Central memory CD4-positive, alpha-beta T cell (primary cell): ENCODE measurements at places on chromosomes 11 and 22.
A peak's percentile ranks its signal among the peaks of the same experiment; 100 is the strongest.

DNA sequence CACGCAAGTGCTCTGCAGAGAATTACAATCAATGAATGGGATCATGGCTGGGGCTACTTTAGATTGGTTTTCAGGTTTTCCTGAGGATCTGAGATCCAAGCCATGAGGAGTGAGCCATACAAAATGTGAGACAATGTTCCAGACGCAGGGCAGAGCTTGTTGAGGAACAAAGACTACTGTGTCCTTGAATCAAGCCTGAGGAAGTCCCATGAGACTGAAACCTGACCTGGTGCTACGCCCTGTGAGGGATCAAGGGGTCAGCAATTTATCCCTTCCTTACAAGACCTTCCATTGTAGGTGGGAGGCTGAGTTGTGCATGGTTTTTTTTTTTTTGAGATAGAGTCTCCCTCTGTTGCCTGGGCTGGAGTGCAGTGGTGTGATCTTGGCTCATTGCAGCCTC, 2.1 kb downstream of the INCENP start:
- no peak for DNase-seq

GRCh38 chr11:97909614-97910399, 1110.9 kb upstream of the CNTN5 start:
- no peak for DNase-seq

GRCh38 chr11:95608093-95608492, 181.5 kb downstream of the FAM76B start:
- no peak for DNase-seq

GRCh38 chr11:64990222-64990923, 6.4 kb downstream of the BATF2 start:
- DNase-seq: no peak

DNA sequence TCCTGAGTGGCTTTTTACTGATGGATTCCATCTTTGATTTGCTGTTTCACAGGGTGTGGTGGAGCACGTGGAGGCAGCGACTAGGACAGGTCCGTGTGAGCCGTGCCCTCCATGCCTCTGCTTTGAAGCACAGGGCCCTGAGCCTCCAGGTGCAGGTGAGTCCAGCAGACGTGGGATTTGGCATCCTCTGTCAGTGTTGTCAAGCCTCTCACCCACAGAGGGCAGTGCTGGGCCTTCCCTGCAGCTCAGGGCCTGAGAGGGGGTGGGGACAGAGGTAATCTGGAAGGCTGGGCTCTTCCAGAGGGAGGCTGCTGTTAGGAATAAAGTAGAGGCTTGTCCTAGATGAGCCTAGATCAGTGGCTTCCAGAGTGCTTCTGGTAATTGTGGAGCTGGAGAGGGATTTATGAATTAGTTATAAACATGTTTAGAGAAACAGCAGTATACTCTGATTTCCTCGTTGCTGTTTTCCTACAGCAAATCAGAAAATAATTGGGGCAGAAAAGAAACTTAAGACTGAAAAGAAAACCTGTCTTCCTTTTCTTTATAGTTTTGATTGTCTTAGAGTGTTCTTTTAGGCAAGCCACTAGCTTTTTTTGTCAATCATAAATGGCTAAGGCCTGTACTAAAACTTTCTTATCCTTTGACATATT, 65.0 kb downstream of the SFI1 start:
- DNase-seq: peak; percentile 19

DNA sequence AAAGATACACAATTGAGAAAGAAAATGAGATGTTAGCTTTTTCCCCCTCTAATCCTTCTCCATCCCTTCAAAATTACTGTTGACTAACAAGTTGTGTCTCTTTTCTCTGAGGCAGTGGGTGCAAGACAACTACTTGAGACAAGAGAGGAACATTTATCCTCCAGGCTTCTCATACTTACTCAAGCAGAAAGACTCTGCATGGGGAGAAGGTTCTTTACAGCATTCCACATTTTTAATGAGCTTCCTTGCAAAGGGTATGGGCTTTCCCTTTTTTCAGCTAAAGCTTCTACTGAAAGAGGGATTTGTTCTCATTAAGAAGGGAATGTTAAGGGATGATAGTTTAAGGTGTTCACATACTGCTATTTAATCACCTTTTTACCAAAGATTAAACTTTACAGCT, 47.8 kb downstream of the PAX6 start:
- no peak for DNase-seq

- DNase-seq: no peak
These were observed 116.4 kb downstream of the SLC17A6 start for GRCh38 chr11:22454461-22455090.

DNA sequence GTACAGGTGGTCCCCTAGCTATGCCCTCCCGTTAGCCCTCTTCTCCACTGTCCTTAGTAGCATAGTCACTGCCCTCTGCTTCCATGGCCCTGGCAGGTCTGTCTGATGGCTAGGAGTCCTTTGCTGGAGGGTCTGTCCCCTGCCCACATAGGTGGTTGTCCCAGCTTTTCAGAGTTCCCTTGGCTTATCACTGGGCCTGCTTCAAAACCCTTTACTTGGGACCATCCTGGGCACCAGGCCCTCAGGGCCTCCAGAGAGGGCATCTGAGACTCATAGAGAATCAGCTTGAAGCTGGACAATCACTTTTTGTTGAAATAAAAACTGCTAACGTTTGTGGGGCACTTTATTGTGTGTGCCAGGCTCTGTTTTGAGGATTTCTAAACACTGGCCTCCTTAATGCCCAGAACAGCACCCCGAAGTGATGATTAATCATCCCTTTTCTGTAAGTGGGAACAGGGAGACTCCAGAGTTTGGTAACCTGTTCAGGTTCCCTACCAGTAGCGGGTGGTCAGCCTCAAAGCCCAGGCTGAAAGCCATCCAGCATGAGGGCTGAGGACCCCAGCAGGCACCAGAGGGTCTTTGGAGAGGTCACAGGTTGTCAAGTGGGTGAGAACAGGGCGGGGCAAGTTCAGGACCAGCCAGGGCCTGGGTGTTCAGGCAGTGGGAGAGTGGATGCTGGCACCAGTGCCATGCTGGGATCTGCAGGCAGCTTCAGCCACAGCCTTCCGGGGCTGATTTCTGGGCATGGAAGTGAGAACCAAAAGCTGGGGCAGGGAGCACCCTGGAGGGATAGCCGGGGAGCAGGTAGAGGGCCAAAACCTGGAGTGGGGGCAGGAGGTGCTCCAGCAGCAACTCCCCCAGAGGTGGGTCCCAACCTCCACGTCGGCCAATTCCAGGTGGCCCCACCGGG, 495 bp upstream of the KCNK4 start:
- no peak for DNase-seq

DNA sequence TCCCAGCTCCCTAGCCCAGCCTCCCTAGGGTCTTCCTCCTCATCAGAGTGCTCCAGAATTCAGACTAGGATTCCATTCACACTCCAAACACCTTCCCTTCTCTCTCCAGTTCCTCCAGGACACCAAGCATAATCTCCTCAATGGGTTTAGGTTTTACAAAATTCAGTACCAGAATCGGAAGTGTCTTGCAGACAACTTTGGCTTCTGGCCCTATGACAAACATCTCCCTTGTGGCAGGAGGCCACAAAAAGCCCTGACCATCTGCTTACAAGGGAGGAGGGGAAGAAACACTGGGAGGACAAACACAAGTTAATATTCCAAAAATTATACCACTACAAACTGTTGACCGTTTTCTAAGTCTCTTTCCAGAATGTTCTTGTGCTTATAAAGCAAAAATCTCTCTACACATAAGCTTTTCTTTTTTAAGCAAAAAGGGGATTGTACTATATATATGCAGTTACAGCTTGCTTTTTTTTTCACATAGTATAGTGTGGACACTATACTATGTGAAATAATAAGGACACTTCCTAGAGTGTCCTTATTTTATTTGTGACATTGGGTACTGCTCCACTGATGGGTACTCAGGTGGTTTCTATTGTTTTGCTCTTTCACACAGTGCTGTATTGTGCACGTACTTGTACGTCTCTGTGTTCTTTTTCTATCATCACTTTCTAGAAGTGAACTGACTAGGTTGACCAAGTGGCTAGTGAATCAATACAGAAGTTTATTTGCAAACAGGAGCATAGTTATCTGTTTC, 78.7 kb downstream of the BDNF start:
- DNase-seq: no peak

GRCh38 chr22:32801537-32802236, at the start of gene TIMP3:
TSS of gene TIMP3 (plus strand) at chr22:32801705. CDS start at chr22:32802002, 297 bp downstream.
- no peak for DNase-seq

- DNase-seq: no peak
These were observed 2.3 kb downstream of the AP5B1 start for GRCh38 chr11:65778431-65778900.

GRCh38 chr11:58594826-58595225, 16.0 kb downstream of the ZFP91 start:
- no peak for DNase-seq

GRCh38 chr22:35749808-35750207, 32.1 kb downstream of the APOL5 start:
- DNase-seq: no peak

GRCh38 chr11:57586711-57587245, 10.7 kb upstream of the SERPING1 start:
- DNase-seq: no peak

DNA sequence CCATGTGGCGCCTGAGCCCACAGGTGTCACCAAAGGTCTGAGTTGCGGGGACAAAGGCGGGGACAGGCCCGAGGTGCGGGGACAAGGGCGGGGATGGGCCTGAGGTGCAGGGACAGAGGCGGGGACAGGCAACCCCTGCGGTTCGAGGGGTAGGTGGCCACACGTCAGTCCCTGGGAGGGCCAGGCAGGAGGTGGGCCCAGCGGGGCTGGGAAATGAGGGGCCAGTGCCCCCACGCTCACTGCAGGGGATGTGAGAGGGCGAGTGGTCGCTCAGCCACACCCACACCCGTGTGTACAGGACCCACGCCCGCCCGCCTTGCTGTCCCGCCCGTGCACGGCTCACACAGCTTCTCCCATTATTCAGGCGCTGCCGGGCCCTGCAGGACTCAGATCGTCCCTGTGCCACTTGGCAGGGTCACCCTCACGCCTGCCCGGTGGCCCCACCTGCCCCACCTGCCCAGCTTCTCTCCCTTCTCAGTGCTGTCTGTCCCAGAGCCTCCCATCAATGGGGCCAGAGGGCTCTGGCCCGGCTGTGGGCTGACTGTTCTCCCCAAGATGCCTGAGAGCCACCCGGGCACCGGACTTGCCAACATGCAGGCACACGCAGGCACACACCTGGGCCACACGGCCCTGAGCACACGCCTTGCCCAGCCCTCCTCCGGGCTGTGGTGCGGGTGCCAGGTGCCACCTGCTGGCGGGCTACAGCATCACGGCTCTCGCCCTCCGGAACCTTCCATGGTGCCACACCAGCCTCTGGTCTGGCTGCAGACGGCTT, 14.2 kb upstream of the MUC6 start:
- DNase-seq: peak; percentile 63

GRCh38 chr11:93765551-93765950, 18.5 kb upstream of the MED17 start:
- DNase-seq: no peak

GRCh38 chr11:29243616-29244015, 773.2 kb downstream of the KCNA4 start:
- no peak for DNase-seq

DNA sequence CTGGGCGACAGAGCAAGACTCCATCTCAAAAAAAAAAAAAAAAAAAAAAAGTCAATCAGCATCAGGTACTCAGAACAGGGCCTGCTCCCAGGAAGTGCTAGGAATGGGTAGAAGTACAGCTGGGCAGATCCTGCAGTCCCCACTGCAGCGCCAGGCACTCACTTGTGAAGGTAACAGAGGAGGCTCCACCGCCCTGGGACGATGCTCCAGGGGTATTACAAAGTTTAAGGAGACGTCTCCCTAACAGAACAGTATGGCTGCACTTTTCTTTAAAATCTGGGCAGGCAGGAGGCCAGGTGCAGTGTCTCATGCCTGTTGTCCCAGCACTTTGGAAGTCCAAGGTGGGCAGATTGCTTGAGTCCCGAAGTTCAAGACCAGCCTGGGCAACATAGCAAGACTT, 1449.0 kb downstream of the BRD1 start:
- DNase-seq: no peak

- no peak for DNase-seq
These were observed 29.2 kb downstream of the RASSF10 start for GRCh38 chr11:13038366-13038765.

- no peak for DNase-seq
These were observed 3.8 kb upstream of the SCGB1D1 start for GRCh38 chr11:62186195-62186594.

DNA sequence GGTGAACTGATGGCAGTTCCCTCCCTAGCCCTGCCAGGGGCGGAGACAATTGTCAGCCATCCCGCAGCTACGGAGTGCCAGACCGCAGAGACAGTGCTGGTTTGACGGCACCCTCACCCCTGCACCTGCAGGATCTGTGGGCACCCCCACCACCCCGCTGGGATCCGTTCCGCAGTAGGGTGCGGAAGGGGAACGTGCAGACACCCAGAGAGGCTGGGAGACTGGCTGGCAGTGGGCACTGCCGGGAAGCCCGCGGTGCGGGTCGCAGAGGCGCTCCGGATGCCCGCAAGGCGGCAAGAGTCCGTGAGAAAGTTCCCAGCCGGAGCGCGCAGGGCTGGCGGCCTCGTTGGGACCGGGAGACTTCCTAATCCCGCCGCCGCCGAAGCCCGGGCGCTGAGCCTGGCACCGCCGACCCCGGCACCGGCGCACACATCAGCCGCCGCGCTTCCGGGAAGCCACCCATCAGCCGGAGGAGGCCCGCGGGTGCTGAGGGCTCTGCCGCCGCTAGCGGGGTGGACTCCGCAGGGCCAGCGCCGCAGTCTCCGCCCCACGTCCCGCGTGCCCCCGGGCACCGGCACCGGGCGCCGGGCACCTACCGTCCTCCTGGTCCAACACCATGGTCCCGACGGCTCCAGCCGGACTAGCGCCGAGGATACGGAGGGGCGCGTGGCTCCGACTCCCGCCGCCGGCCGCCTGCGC, 4.3 kb upstream of the LMO1 start:
- no peak for DNase-seq

DNA sequence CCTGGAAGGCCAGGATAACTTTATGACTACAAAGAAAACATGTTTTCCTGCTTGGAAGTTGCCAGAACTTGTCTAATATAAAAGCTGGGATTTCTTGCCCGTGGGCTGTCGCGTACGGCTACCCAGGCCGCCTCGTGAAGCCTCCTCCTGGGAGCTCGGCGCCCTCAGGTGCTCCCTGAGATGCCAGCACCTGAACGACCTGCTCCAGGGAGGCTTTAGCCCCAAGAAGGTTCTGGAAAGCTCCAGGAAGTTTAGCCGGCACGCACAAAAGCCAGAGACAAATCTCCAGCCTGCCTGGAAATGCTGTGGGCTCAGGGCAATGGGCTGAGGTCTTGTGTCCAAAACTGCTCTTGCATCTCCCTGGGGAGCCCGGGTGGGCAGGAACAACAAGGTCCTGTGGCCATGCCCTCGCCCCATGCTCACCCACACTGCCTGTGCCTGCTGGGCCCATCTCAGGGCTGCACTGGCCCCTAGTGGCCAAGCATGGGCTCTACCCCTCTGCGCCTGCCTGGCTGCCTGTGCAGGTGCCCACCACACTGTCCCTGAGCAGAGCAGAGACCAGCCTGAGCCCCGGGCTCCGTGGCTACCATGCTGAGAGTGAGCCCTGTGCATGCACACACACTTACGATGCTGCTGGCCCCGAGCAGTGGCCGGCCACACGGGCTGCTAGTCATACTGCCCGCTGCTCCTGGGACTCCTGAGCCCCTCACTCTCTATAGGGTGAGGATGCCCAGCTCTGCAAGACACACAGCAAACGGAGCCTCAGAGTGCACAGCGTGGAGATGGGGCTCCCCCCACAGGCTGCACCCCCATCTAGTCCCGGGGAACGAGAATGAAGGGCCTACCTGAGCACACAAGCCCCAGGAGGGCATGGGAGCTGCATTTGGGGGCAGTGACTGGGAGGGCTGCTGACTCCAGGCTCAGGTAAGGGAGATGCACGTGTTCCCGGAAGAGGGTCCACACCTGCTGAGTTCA, 4.9 kb upstream of the CELSR1 start:
- DNase-seq: peak; percentile 66
